ENCODE measurements at places on chromosomes 3 and 15.
A peak's percentile ranks its signal among the peaks of the same experiment; 100 is the strongest.

DNA sequence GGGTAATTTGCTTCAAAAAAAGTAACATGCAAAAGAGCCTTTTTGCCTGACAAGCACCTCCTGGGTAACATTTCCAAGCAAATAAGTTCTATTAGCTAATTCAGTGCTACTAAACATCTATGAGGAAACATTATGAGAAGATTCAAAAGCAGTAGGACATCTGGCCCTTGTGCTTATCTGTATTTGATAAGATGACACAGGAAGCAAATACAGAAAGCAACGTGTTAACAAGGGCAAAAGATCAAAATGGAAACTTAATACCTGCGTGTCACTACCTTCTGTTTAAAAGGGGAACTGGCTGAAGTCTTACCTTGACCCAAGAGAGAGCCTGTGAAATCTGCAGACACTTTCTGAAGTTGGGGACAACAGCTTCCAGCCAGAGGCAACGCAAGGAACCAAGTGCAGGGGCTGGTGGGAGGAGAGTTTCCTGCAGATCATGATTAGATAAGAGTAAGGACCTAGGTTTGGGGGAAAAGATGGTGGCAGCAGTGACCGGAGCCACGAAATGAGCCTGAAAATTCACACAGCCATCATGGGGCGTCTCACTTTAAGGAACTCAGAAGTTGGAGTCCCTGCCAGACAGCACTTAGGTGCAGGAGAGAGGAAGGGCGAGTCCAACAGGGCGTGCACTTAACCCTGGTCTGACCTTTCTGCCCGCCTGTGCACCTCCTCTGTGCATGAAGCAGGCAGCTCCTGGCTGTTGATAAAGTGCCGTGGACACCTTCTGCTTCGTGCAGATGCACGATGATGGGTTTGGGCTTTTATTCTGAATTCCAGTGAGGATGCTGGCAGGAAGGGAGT, 153.6 kb upstream of the BHLHE40 start:
- DNase-seq = peak; percentile 50

GRCh38 chr3:27721717-27722564, at the start of gene EOMES:
EOMES (minus strand) TSS chr3:27722323; CDS start chr3:27722294, 29 bp downstream.
- peak; percentile 75 for DNase-seq

GRCh38 chr3:37093481-37093880, 80.9 kb downstream of the LRRFIP2 start:
- no peak for DNase-seq

- no peak for DNase-seq
Observed at GRCh38 chr15:91529534-91529933, 324.0 kb upstream of the SLCO3A1 start.

DNA sequence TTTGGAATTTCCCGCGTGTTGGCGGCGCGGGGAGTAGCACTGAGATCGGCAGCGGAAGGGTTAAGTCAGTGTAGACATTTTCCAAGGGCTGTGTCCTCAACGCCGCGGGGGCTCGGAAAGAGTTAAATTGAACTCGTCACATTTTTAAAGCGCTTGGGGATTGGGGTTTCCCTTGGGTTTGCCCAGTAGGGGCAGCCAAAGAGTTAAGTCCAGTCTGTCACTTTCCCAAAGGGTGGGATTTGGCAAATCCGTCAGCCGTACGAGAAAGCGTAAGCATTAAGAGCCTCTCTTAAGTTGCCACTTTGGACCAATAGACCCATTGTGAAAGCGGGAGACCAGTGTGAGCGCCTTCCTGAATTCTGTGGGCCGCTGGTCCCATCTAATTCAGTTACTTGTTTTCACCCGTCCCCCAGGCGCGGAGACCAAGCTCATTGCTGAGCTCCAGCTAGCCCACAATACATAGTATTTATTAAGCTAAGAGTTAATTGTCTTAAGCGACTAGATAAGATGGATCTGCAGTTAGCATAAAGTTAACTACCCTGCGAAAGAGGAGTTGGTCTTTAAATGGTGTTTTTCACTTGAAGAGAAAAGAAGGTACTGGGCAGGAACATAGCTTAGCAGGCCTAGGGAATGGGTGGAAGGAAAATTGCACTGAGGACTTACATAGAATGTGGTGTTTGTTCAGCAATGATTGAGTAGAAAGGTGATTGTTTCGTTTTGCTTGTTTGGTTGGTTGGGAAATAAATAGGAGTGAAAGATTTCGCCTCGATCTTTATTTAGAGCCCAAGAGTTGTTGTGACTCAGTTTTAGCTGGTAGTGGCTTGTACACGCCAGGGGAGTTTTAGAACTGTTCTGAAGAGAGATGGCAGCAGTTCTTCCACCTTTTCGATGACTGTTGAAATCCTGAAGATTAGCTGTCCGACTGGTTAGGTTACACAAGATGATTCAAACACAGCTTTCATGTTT, 932 bp downstream of the ARL8B start:
- peak; percentile 57 for DNase-seq

DNA sequence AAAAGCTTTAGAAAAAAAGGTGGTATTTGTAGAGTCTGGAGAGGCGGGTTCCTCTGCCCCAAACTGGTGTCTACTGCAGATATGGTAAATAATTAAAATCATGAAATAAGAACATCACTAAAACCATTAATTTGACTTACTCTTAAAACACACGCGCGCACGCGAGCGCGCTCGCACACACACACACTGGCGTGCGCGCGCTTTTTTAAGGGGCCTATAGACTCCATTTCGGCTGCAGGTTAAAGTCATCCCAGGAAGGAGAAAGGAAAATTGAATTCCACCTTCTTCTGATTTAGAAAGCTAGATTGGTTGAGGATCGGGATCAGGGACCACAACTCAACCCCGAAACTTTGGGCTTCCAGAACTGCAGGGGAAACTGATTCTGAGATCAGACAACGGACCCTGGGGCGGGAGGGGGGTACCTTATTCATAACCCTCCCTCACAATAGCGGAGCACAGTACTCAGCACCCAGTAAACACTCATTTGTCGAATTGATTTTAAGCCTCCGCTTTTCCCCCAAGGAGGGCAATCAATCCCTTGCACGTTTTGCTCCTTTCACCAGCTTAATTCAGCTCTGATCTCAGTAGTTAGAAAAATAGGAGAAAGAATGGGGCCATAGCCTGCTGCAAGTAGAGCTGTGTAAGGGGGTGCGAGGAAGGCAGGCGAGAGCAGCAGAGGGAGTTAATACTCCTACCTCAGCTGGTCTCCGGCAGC, 509 bp upstream of the LRRC3B start:
- no peak for DNase-seq

GRCh38 chr15:37940876-37941275, 6.4 kb downstream of the TMCO5A start:
- DNase-seq = no peak

GRCh38 chr15:80496096-80496495, 91.9 kb downstream of the ARNT2 start:
- DNase-seq = no peak

DNA sequence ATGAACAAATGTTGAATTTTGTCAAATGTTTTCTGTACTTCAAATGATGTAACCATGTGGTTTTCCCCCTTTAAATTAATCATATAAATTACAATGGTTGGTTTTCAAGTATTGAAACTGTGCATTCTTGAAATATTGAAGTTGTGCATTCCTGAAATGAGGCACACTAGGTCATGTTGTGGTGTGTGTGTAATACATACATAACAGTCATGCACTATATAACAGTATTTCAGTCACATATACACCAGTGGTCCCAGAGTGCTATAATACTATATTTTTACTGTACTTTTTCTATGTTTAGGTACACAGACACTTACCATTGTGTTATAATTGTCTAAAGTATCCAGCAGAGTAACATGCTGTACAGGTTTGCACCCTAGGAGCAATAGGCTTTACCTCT, 11.0 kb upstream of the IQCF5 start:
- DNase-seq = no peak

- DNase-seq = no peak
Observed at GRCh38 chr3:122186372-122186771, 2.9 kb downstream of the CASR start.

- DNase-seq = no peak
Observed at GRCh38 chr3:110343376-110343775, 728.2 kb upstream of the NECTIN3 start.

DNA sequence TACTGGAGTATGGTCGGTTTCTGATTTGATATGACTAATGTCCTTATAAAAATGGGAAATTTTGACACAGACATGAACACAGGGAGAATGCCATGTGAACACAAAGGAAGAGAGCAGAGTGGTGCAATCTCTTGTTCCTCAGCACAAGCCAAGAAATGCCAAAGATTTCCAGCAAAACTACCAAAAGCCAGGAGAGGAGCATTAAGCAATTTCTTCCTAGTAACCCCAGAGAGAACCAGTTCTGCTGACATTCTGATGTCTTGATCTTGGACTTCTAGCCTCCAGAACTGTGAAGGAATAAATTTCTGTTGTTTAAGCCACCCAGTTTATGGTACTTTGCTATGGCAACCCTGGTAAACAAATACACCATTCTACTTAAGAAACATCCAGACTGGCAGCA, 227.8 kb upstream of the MRPL3 start:
- no peak for DNase-seq

All from CD4-positive, alpha-beta memory T cell (primary cell).